GM23248 (cell line): ENCODE measurements at places on chromosomes 13 and 19.

- peaks cover 14% of the 10 kb centered on the region for H3K4me1 ChIP-seq
- H3K4me3 ChIP-seq = no peak overlapping the region
- no peaks in the 10 kb centered on the region for H3K27me3 ChIP-seq
- no peaks in the 10 kb centered on the region for H3K36me3 ChIP-seq
- DNase-seq = no peak
Observed at GRCh38 chr13:32895296-32895695, 120.9 kb upstream of the KL start.

DNA sequence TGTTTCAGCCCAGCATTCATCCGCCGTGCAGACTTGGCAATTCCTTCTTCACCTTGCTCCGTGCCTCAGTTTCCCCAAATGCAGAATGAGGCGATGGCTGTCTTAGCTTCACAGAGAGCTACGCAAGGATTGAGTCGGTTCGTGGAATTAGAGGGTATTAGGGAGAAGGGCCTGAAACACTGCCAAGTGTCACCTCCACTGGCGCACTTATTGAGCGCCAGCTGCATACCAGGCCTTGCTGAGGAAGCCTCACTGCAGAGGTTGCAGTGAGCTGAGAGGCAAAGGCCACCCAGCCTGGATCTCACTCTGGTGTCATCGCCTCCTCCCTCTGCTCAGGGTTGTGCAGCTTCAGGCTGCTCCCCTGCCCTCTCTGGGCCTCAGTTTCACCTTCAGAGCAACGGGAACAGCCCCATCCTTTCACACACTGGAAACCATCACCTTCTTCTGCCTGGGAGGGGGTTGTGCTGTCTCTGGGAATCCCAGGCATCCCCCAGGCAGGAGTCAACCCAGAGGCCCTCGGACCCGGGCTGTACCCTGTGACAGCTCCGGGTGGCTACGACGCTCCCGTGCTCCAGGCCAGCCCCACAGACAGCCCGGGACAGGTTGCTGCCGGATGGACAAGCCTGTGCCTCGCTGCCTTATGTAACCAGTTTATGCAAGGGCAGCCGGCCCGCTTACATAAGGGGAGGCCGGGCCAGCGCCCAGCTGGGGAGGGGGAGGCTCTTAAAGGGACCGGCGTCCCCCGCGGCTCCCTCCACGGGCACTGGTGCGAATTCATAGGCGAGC lies 31.9 kb downstream of the NFIC start:
- DNase-seq = peak; percentile 55
- H3K4me1 ChIP-seq = peaks cover 29% of the 10 kb centered on the region
- peak overlapping the region; percentile 20; the same call in 1 of the 2 replicates for H3K27ac ChIP-seq
- no peak overlapping the region for H3K4me3 ChIP-seq

- no peak overlapping the region for H3K27ac ChIP-seq
- no peak overlapping the region for H3K4me3 ChIP-seq
- no peaks in the 10 kb centered on the region for H3K4me1 ChIP-seq
Observed at GRCh38 chr19:48854103-48854502, 14.3 kb downstream of the PLEKHA4 start.

GRCh38 chr19:33486936-33487811 lies 34.4 kb downstream of the PEPD start:
- H3K27ac ChIP-seq = no peak overlapping the region
- no peaks in the 10 kb centered on the region for H3K27me3 ChIP-seq
- no peak for DNase-seq
- H3K4me1 ChIP-seq = no peaks in the 10 kb centered on the region
- H3K36me3 ChIP-seq = no peaks in the 10 kb centered on the region
- no peak overlapping the region for H3K4me3 ChIP-seq

DNA sequence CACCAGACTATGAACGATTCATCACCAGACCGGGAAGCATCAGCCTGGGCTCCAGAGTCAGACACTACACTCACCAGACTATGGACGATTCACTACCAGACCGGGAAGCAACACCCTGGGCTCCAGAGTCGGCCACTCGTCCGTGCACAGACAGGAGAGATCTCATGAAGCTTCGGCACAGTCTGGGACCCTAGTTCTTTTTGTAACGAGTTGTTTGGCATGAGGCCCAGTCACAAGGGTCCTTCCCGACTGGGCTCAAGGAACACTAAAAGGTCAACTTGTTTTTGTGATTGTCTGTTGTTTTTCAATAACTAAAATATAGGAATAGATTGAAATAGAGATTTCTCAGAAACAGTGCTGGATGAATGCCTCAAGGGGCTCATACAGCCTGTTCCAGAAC lies 1141.6 kb upstream of the MIR17HG start:
- DNase-seq = no peak
- H3K4me3 ChIP-seq = no peak overlapping the region
- H3K36me3 ChIP-seq = no peaks in the 10 kb centered on the region
- H3K4me1 ChIP-seq = peaks cover 18% of the 10 kb centered on the region

DNA sequence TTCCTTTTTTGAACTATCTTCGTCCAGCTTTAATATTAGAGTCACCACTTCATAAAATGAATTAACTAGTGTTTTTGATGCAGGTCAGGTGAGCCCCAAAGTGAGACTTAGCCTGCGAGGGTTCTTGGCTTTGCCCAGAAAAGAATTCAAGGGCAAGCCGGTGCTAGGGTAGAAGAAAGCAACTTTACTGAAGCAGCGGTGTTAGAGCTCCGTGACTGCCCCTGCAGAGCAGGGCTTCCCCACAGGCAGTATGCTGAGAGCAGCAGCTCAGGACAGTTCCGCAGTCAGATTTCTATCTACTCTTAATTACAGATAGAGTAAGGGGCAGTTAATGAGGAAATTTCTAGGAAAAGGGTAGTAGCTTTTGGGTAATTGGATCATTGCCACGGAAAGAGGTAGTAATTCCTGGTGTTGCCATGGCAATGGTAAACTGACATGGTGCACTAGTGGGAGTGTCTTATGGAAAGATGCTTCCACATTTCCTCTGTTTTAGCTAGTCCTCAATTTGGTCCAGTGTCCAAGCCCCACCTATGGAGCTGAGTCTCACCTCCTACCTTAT lies 432.2 kb upstream of the ZNF507 start:
- no peaks in the 10 kb centered on the region for H3K4me1 ChIP-seq
- no peak for DNase-seq
- no peaks in the 10 kb centered on the region for H3K27me3 ChIP-seq
- H3K36me3 ChIP-seq = no peaks in the 10 kb centered on the region

DNA sequence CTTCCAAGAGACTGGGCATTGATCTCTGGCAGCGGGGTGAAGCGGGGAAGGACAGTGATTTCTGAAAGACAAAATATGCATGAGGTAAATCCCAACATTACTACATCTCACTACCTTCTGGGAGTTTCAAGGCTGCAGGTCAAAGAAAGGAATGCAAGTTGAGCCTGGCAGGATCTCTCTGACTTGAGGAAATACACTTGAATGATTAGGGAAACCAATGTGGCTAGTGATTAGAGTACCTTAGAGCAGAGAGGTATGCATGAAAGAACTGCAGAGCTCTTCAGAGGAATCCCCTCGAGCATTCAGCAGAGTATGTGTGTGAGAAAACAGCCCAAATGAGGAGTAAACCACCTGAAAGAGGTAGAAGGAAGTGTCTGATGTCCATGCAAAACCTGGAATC lies 2874.1 kb upstream of the PCDH20 start:
- H3K27me3 ChIP-seq = no peaks in the 10 kb centered on the region
- no peaks in the 10 kb centered on the region for H3K36me3 ChIP-seq
- no peak overlapping the region for H3K27ac ChIP-seq
- no peak overlapping the region for H3K4me3 ChIP-seq
- no peaks in the 10 kb centered on the region for H3K4me1 ChIP-seq

GRCh38 chr13:111178402-111178801 lies 63.3 kb downstream of the ARHGEF7 start:
- no peaks in the 10 kb centered on the region for H3K4me1 ChIP-seq
- no peak overlapping the region for H3K4me3 ChIP-seq
- DNase-seq = no peak
- no peaks in the 10 kb centered on the region for H3K36me3 ChIP-seq
- no peaks in the 10 kb centered on the region for H3K27me3 ChIP-seq
- peak overlapping the region; percentile 33; the same call in 1 of the 2 replicates for H3K27ac ChIP-seq
